Stimulated activated naive CD4-positive, alpha-beta T cell (primary cell): ENCODE measurements at places on chromosomes 1 and 21.
A peak's percentile ranks its signal among the peaks of the same experiment; 100 is the strongest.

GRCh38 chr1:11394592-11395245, 84.2 kb upstream of the DISP3 start:
- no peak for DNase-seq

- DNase-seq: no peak
Measured at GRCh38 chr1:97138515-97139032, 417.0 kb downstream of the PTBP2 start.

- no peak for DNase-seq
Measured at GRCh38 chr1:86695400-86695799, 9.0 kb upstream of the SH3GLB1 start.

DNA sequence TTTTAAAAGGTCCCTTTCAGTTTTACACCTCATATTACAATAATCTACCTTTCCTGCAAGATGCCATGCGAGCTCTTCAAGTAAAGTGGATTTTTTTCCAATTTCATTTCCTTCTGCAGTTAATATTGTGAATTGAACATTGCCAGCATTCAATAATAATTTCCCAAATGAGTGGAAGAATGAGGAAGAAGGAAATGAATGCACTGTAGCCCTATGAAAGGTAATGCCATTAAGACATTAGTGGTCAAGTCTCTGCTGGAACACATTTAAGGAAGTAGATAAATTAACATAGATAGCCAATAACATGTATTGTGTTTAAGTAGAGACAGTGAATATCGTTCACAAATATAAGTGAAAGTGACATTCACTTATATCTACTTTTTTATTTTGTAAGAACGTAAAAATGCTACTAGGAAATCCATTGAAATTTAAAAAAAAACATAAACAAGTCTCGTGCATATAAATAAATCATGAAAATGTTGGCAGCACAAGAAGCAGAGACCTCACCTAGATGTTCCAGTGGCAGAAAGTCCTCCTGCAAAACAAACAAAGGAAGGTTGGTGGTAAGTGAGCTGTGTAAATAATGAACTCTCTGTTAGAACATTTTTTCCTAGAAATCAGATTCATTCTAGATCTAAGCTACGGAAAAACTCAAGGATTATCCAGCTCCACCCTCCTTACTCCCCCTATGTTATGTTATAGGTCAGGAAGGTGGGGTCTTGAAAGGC, 17.7 kb downstream of the FCRL3 start:
- DNase-seq: no peak

GRCh38 chr21:31872452-31873274, at the start of gene HUNK:
Gene HUNK (plus strand): TSS chr21:31873020. CDS start chr21:31873675, 655 bp downstream.
- no peak for DNase-seq

DNA sequence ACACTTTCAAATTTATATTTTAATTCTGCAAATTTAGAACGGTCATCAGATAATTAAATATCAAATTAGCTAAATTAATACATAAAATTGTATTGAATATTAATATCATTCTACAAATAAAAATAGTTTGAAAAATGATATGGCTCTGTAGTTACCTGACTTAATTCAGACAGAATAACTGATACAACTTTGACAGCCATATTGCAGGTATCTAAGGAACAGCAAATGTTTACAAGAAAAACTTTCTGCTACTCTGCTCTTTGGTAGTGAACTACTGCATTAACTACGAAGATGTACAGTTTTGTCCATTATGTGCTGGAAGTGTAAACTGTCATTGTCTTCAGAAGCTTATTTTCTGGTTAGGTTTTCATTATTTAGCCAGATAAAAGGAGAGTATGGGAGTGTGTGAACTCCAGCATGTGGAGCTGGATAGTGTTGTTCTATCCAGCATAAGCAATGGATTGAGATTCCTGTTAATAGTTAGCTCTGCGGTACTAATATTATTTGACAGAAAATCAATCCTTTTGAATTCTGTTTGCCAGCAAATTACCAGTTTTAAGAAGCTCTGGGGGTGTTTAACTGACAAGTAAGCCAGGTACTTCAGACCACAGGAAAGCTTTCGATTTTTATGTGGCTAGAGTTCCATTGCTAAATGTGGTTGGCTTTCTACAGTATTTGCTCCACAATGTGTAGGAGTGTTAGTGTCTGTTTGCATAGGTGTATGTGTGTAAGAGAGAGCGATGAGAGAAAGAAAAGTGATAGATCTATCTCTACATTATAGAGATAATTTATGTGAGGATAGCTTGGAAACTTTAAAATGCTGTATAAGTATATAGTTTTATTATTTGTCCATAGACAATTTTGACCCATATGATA, 247.9 kb downstream of the GRIK1 start:
- DNase-seq: no peak

- DNase-seq: no peak
Measured at GRCh38 chr21:14500873-14501272, 45.2 kb downstream of the SAMSN1 start.

DNA sequence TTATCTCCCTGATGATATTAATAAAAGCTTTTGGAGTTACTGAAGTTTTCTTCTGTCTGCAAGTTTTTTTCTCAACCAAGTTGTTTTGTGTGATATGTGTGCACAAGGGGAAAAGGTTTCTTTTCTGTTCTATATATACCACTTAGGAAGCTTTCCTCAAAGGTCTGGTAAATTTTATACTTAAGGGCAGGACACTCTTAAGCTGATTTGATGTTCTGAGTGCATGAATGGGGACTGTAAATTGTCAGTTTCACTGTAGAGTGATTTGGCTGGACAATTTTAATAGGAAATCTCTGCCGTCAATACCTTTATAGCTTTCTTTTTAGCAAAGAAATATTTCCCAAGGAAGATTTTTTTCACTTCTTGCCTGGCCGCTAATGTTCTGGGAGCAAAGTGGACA, 354.7 kb downstream of the TGFB2 start:
- DNase-seq: no peak

GRCh38 chr1:64539289-64539688, 69.4 kb downstream of the CACHD1 start:
- no peak for DNase-seq

DNA sequence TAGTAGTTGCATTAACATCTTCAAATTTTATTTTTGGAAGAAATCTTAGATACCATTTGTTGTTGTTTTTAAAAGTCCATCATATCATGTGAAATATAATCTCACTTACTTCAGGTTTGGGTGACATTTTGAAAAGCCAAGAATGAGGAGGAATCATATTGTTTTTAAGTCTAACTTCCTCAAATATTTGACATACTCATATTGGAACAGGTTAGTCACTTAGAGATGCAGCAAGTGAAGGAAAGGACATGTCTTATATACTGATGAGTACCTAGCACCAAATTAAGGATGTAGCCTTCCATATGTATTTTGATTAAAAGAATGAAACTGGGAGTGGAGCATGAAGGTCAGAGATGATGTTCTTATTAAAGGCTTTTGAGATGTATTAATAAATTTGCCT, 23.9 kb downstream of the GBP2 start:
- DNase-seq: no peak

DNA sequence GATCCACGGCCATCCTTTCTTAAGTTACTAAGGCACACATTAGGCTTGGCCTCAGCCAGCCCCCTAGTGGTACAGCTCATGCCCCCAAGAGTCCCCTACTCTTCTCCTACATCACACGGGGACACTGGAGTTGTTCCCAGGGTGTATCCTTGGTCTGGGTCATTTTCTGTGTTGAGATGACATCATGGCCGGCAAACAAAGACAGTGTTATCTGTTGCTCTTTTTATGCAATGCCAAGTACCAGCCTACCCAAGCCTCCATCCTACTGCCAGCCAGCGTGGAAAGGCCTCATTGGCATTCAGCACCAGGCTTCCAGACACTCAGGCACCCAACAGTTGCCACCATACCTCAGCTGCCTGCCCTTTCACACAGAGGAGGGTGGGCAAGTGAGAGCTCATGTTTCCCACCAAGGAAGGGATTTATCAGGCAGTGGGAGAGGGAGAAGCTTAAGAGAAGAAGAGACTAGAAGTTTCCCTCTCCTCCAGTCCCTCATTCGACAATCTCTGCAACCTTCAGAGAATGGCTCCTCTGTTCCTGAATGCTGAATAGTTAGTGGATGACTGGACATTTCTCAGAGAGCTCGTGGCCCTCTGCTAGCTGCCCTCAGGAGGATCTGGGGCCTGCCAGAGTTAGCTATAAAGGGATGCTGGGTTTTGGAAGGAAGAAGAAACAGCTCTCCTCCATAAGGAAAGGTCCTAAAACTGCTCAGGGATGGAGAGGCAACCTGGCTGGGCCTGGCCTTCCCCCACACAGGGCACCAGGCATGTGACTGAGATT, 17.7 kb downstream of the CBR1 start:
- DNase-seq: no peak

GRCh38 chr1:222768592-222768991, 31.6 kb downstream of the FAM177B start:
- no peak for DNase-seq

DNA sequence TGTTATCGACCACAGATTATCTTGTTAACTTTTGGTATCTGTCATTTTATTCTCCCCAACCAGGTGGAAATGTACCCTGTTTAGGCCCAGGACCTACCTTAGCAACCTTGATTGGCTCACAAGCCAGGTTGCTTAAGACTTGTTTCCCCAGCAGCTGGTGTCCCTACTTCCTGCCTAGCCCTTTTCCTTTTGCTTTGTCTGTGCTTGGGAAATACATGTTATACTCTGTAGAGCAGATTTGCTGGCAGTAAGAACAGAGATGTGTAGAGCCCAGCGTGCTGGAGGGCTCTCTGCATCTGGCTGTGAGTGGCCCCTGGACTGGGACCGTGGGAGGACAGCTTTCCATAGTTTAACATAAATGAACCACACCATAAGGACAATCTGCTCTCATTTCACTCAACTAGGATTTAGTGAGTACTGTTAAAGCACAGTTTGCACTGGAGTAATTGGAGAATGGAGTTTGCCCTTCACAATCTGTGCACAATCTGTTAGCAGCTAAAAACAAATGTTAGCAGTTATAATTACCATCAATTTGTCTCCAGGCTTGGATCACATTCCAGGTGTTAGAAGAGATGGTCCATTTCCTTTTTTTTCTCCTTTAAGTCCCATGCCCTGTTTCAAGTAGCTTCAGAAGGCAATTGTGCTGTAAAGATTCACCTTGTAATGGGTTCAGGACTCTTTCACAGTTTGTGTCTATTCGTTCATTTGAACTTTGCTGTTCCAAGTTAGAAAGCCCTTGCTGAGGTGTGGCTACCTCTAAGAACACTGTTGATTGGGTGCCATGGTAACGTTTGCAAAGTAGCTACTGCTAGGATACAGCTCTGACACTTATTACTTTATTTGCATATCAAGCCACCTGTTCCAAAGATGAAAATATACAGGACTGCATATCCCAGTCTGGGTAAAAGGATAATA, at the start of gene APOBEC4:
Gene APOBEC4, minus strand, starts transcription at position 770 of the 915 bp plus-strand sequence. CDS start 4,535 bp downstream, outside the sequence.
- peak; percentile 5 for DNase-seq

DNA sequence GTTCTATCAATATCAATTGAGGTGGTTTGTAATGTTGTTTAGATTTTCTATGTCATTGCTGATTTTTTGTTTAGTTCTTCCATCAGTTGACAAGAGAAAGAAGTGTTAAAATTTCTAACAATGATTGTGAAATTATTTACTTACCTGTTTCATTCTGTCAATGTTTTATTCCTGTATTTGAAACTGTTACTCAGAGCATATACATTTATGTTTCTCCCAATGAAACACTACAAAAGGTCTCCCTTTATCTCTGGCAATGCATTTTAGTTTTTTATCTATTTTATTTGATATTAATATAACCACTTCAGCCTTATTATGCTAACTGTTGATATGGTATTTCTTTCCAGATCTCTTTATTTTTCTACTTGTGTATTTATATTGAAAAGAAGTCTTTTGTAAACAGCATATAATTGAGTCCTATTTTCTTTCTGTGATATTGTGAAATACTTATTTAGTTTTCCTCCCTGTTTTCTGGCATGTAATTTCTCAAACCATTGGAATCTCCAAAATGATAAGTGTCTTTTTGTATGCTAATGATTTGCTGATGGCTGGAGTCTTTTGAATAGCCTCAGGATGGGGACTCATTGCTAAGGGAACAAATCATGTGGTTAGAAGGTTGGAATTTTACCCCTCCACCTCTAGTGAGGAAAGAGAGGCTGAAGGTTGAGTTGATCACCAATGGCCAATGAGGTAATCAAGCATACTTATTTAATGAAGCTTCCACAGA, 122.0 kb downstream of the ADSS2 start:
- DNase-seq: no peak

DNA sequence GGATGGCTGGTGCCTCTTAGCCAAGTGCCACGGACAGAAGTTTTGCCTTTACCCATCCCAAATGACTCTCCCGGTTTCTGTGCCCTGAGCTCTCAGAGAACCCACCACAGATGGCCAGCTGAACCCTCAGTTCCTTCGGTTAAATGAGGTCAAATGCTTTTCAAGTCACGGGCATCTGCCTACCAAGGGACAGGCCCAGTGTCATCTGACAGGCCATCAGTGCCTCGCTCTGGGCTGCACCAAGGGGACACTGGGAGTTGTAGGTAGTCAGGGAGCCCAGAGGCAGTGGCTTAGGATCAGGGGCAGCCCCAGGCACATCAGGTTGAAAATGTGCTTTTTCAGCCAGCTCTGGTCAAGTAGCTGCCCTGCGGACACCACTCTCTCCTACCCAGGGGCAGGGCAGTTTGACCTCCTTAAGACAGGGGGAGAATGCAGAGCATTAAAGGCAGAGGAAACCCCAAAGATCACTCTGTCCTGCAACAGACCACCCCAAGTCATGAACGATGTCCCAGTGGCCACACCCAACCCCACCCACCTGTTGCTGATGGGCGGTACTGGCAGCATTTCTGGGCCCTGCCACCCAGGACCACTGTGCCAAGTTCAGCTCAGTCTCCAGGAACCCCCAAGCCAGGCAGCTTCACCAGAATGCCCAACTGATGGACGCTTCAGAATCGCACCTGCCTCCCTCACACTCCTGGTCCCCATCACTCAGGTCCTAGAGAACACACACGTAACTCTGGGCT, 60.7 kb downstream of the CASZ1 start:
- DNase-seq: no peak

DNA sequence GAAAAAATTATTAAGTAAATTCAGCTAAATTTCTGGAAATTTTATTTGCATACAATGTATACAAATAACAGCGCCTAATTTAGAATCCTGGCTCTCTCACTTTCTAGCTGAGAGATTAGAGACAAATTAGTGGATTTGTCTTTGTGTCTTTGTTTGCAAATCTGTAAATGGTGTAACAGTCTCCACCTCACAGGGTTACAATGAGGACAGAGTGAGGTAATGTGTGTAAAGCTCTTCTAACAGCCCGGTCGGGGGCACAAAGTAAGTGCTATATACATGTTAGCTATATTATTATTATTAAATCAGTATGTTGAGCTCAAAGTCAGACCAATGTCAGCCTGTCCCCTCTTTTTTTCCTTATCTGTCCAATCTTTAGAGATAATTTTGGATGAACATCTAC, 5.0 kb upstream of the ADAMTSL4 start:
- DNase-seq: no peak

- no peak for DNase-seq
Measured at GRCh38 chr1:119116725-119117124, 23.7 kb downstream of the WARS2 start.

GRCh38 chr1:201737352-201738060, 91.5 kb upstream of the IPO9 start:
- DNase-seq: no peak

DNA sequence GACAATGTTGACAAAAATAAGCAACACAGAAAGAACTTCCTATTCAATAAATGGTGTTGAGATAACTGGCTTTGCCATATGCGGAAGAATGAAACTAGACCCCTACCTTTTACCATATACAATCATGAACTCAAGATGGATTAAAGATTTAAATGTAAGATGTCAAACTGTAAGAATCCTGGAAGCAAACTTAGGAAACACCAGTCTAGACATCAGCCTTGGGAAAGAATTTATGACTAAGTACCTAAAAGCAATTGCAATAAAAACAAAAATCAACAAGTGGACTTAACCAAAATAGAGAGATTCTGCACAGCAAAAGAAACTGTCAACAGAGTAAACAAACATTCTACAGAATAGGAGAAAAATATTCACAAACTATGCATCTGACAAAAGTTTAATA, 16.1 kb upstream of the CLDN8 start:
- DNase-seq: no peak

GRCh38 chr1:224113545-224113917, 380 bp upstream of the FBXO28 start:
- no peak for DNase-seq
